Femur (tissue), 1 donor: ENCODE measurements at places on chromosomes 1 and 21.

GRCh38 chr1:81559662-81560350, 240.9 kb upstream of the ADGRL2 start:
- DNase-seq: no peak

DNA sequence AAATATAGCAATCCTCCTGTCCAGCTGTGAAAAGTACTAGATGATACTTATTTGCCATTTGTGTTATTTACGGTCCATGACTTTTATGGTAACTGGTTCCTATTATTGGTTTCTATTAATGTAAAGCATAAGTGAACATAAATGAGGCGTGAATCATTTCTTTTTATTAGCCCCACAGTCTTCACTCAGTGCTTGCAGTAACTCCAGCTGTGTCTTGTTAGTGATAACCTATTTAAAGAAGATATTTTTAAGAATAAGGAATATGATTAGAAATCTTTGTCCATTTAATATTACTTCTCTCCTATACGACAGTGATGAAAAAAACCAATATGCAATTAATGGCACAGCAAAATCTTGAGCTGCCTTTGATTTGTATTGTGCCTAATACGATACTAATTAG, 149.9 kb downstream of the SPATA17 start:
- DNase-seq: no peak

GRCh38 chr1:165763442-165763841, 5.2 kb downstream of the TMCO1 start:
- DNase-seq: no peak

DNA sequence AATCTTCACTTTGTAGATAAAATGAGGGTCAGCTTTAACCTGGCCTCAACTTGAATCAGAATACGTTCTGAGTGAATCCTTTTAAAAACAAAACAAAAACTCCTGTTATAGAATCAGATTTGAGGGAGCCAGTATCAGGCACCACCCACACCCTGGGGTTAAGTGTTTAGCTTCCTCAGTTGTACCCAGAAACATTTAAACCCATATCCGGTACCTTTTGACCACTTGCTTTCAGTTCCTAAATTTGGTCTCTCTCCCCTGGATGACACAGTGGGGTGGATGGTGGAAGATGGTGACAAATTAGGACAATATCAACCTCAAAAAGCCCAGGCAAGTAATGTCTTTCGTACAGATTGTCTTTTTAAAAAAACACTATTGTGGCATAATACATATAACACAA, 10.4 kb downstream of the KLHDC7A start:
- no peak for DNase-seq

GRCh38 chr1:85421179-85421578, 43.8 kb downstream of the DDAH1 start:
- no peak for DNase-seq

GRCh38 chr1:101170506-101171050, 66.2 kb upstream of the S1PR1 start:
- DNase-seq: no peak

DNA sequence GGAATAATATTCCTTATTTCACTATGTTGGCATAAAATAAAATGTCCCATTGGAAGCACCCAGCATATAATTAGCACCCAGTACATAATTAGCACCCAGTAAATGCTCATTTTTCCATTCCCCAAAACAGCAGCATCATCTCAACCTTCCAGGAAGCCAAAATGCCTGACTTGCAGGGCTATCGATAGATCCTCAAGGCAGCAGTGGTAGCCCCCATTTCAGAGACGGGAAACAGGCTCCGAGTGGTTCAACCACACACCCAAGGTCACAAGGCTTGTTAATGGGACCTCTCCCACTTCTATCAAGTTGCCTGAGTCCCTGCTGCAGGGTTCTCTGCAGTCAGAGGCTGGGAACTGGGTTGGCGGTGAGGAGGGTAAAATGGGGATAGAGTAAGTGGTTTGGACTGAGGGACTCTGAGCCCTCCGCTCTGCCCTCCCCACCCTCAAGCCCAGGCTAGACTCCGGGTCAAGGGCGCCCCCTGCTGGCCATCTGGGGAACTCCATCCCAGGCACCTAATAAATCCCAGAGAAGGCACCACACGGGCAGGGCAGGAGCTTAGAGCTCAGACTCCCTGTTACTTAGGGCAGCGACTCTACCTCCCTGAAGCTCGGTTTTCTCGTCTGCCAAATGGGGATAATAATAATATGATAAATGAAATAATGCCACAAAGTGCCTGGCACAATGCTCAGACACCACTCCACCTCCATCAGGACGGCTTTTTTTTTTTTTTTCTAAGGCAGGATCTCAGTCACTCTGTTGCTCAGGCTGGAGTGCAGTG, 21.9 kb upstream of the LAPTM5 start:
- DNase-seq: peak; percentile 92

DNA sequence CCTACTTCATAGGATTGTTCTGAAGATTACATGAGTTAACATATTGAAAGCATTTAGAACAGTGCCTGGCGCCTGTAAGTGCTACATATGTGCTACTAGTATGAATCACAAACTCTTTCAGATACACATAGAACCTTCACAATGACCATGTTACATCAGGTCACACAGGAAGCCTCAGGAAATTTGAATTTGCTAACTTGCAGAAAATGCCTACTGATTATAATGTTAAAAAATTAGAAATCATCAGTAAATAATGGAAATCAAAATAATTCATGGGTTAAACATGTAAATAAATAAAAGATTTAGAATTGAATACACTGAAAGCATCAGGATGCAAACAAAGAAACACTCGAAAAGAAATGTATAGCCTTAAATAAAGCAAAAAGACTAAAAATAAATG, 94.9 kb downstream of the SPAG17 start:
- no peak for DNase-seq

GRCh38 chr1:12810691-12811408, 19.7 kb downstream of the PRAMEF1 start:
- no peak for DNase-seq

DNA sequence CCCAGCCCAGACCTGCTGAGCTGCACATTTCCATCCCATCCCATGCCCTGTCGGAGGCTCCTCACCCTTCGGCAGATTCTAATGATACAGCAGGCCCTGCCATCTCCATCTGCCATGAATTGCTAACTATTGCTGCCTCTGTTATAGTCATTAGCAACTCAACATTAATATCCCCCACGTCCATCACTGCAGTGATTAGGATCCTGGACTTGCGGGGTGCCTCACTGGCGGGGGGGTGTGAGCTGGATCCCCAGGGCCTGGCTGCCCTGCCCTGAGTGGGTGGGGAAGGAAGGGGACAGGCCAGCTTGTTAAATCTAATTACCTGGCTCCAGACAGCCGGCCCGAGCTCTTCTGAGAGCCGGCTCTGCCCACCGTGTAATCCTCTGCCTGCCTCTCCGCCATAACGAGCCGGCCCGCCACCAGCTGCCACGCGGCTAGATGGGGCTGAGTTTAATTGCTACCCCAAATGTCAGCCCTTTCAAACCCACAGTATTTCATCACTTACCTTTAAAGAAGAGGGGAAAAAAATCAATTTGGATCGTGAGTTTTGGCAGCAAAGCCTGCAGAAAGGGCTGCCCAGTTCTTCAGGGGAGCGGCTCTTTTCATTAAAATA, 227.3 kb upstream of the CSF3R start:
- peak; percentile 48 for DNase-seq

GRCh38 chr1:116943438-116943837, 33.7 kb downstream of the PTGFRN start:
- no peak for DNase-seq

GRCh38 chr1:167161242-167161641, 59.4 kb upstream of the POU2F1 start:
- no peak for DNase-seq

- no peak for DNase-seq
Observed at GRCh38 chr1:111615870-111616715, 3.5 kb upstream of the RAP1A start.

DNA sequence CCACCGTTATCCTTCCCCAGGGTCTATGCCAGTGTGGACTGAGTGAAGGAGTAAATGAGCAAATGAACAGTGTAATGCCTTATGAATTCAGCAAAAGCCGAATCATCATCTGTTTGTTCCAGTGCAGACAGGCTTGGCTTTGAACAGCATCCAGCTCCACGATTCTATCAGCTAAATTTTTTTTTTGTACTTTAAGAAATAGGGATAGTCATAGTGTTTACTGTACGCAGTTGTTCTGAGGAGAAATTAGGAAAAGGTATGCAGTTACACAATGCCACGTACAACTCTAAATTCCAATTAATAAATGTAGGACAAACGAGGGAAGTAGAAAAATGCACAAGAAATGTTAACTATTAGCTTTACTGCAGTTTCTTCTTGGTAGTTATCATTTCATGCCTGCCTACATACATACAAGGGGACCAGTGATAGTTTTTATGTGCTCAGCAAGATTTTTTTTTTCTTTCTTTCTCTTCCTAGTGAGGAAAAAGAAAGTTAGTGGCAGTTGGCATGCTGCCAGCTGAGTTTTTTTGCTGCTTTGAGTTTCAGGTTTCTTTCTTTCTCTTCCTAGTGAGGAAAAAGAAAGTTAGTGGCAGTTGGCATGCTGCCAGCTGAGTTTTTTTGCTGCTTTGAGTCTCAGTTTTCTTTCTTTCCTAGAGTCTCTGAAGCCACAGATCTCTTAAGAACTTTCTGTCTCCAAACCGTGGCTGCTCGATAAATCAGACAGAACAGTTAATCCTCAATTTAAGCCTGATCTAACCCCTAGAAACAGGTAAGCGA, at the start of gene IFI44L:
TSS of gene IFI44L (plus strand) at position 646 of the 777 bp plus-strand sequence. CDS start 7,468 bp downstream, outside the sequence.
- peak; percentile 54 for DNase-seq

GRCh38 chr1:109828756-109829505, 65.2 kb upstream of the EPS8L3 start:
- DNase-seq: no peak

- no peak for DNase-seq
Observed at GRCh38 chr1:169300854-169301253, 66.7 kb downstream of the NME7 start.

DNA sequence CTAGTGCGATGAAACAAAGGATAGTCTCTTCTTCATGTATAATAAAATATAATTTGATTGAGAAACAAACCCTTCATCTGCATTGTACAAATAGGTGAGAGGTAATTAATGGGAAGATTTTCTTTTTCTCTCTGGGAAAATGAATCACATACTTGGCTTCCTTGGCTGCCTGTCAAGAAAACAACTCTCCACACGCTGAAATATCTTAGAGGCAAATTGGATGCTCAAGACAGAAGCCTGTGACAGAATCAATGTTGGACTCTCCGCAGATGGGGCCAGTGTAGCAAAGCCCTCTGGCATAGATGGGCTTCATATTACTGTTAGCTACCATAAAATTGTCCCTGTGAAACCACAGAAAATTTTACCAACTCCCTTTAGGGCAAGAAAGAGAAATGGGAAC, 186.6 kb downstream of the GRIK1 start:
- no peak for DNase-seq

- DNase-seq: no peak
Observed at GRCh38 chr1:4393191-4393590, 261.2 kb upstream of the AJAP1 start.

GRCh38 chr1:185987611-185988321, 253.6 kb downstream of the HMCN1 start:
- DNase-seq: no peak

- peak; percentile 79 for DNase-seq
Observed at GRCh38 chr1:9150582-9151327, 21.9 kb upstream of the GPR157 start.

DNA sequence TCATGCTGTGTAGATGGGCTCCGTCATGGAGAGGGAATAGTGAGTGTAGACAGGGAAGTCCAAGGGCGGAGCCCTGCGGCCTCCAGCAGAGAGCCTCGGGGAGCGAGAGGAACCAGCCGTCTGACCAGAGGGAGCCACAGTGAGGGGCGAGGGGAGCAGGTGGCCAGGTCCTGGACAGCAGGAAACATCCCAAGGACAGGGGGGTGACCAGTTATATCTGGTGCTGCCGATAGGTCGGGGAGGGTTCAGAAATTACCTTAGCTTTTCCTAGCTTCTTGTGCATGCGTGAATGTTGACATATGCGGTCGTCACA, 46.5 kb downstream of the TRAPPC10 start:
- DNase-seq: no peak

DNA sequence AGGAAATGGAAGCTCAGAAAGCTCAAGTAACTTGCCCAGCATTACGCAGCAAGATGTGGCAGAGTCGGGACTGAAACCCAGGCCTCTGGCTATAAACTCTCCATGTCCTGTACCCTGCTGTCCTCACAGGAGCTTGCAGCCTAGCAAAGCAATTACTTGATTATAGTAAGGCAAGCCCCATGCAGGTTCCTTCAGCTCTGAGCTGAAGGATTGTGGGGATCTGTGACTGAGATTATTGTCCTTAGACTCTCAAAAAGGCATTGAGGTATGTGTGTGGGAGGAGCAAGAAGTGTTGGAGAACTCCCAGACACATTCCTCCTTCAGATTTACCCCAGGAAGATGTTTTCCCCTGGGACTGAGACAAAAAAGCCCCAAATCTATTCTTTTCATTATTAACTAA, 124.0 kb upstream of the SPATA6 start:
- no peak for DNase-seq

GRCh38 chr1:95990033-95990432, 731.6 kb upstream of the PTBP2 start:
- no peak for DNase-seq

- no peak for DNase-seq
Observed at GRCh38 chr1:247551721-247552120, 2.8 kb downstream of the GCSAML start.

DNA sequence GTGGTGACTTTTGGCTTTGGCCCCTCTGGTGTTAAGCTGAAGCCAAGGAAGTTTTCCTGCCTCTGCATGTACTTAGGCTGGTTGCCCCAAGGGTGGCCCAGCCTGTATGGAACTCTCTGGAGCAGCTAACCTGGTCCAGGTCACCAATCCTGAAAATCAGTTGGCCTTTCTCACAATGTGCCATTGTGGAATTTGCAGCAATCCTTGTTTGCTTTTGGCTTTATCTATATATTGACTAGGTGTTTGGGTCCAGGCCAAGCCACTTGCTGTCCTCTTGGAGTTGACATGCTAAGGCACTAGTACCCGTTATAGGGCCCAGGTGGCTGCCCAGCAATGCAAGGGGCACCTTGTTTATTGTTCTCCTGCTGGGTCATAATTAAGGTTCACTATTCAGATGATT, 124.6 kb downstream of the CAMTA1 start:
- no peak for DNase-seq

GRCh38 chr21:36147911-36148310, 8.7 kb upstream of the DOP1B start:
- DNase-seq: no peak

- no peak for DNase-seq
Observed at GRCh38 chr1:200153277-200154055, 126.0 kb downstream of the NR5A2 start.

- no peak for DNase-seq
Observed at GRCh38 chr1:47866601-47867437, 130.4 kb downstream of the TRABD2B start.

DNA sequence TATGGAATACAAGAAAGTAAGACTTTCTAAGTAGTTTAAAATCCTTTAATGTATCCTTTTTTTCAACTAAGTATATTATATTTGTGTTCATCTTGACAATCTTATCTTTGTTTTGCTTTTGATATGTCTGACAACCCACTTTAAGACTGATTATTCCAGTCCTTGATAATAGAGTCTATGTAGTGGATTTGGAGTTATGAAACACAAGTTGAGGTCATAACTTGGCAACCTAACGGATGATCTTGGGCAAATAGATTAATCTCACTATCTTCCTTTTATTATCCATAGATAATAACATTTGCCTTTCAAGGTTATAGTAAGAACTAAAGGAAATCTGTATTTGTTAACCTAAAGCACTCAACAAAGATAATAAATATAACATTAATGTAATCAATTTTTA, 4.8 kb upstream of the GBP2 start:
- no peak for DNase-seq

GRCh38 chr1:12177999-12178441, 11.2 kb downstream of the TNFRSF1B start:
- peak; percentile 58 for DNase-seq
